ENCODE measurements at places on chromosomes 2 and 18.

DNA sequence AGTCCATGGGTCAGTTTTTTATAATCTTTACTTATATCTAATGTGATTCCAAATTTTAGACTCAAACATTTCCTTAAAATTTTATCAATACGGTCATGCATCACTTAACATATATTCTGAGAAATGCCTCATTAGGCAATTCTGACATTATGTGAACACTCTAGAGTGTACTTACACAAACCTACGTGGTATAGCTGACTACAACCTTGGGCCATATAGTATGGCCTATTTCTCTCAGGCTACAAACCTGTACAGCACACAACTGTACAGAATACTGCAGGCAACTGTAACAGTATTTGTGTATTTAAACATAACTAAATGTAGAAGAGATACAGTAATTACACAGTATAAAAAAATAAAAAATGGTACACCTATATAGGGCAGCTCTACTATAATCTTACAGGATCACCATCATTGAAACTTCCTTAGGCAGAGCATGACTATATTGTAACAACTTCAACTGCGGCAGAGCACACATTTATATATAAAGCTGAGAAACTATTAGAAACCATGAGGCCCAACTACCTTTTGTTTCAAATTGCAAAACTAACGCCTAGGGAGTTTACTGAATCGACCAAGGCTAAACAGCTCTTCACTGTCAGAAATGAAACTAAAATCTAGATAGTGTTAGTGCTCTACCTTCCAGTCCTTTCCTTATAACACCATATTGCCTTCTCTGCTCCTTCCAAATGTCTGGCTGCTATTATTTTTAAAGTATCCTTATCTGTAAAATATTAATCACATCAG, 6.9 kb downstream of the YES1 start:
- no peak for DNase-seq

- no peak for DNase-seq
Measured at GRCh38 chr2:44189104-44189503, 20.4 kb downstream of the PPM1B start.

GRCh38 chr2:74991977-74992376, 33.5 kb downstream of the POLE4 start:
- DNase-seq, result peak; percentile 34

DNA sequence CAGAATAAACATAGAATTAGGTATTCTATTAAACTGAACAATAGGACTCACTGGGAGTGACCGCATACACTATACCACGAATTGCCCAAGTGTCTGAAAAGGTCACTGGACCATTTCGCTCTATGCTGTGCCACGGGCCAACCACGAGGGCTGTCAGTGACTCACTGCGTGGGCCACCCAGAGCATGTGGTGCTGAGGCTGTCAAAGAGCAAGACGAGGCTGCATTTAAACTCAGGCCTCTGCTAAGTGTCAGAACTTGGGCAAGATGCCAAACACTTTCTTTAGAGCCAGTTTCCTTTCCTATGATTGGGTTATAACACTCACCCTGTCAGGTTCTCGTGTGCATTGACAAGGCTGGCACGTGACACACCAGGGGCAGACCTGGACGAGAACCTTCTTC, 97.5 kb downstream of the SH3YL1 start:
- no peak for DNase-seq

- no peak for DNase-seq
Measured at GRCh38 chr2:60259781-60260180, 293.7 kb downstream of the BCL11A start.

DNA sequence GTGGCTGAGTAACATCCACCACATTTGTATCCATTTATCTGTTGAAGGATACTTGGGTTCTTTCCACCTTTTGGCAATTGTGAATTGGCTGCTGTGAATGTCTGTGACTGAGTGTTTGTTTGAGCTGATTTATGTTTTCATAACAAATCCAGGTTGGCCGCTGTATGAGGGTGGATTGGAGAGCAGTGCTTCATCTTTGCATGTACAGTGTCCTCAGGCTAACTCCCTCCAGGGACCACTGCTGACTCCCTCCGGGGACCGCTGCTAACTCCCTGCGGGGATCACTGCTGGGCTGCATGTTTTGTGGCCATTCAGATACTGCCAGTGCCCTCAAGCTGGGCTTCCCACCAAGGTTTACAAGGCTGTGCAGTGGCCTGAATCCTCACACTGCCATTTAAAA, 10.2 kb downstream of the BOK start:
- no peak for DNase-seq

DNA sequence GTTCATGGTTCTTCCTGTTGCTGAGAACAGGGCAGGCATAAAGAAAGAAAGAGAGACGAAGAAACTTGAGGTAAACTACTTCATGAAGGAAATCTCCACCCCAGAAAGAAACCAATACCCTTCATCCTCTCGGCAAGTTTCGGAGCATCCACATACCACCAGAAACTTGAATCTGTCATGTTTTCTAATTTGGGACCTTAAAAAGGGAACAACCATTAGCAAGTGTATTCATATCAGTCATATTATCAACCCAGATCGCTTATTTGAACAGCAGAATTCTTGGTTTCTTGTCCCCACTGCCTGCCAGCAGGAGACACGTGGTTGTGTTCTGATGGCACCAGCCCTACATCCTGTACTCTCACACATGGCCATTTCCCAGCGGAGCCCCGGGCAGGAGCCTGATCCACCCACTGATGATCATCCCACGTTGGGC, 53.2 kb upstream of the FZD7 start:
- no peak for DNase-seq

DNA sequence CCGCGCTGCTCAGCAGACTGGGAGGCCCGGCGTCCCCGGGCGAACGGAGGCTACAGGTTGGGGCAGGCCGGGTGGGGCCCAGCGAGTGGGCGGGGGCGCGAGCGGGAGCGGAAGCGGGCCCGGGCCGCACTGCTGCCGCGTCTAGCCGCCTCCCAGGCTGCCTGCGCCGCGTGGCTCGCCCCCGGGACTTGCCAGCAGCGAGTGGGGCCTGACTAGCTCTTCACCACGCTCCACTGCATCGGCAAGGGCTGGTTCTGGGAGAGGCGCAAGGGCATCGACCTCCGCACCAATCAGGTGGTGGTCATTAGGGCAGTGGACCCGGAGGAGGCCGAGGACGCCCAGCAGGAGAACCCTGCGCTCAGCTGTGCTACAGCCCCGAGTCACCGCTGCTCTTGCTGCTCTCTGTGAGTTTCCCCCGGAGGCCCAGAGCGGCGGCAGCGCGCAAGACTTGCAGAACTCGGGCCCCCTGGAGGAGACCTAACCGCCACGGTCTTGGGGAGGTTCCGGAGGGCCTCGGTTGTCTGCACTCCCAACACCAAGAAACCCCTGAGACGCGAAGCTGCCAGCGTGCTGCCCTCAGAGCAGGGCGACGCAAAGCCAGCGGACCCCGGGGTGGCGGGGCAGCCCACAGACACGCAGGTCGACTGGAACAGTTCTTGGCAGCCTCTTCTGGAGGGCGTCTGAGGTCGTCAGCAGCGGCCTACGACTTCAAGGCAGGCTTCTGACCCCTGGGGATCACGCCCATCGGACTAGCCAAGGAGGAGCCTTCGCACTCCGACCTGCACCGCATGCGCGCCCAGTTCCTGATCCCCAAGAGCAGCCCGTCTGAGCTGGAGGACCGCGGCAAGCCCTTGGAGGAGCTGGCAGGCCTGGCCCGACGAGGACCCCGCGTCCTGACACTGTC, 27.2 kb upstream of the PTPN2 start:
- DNase-seq, result peak; percentile 57

DNA sequence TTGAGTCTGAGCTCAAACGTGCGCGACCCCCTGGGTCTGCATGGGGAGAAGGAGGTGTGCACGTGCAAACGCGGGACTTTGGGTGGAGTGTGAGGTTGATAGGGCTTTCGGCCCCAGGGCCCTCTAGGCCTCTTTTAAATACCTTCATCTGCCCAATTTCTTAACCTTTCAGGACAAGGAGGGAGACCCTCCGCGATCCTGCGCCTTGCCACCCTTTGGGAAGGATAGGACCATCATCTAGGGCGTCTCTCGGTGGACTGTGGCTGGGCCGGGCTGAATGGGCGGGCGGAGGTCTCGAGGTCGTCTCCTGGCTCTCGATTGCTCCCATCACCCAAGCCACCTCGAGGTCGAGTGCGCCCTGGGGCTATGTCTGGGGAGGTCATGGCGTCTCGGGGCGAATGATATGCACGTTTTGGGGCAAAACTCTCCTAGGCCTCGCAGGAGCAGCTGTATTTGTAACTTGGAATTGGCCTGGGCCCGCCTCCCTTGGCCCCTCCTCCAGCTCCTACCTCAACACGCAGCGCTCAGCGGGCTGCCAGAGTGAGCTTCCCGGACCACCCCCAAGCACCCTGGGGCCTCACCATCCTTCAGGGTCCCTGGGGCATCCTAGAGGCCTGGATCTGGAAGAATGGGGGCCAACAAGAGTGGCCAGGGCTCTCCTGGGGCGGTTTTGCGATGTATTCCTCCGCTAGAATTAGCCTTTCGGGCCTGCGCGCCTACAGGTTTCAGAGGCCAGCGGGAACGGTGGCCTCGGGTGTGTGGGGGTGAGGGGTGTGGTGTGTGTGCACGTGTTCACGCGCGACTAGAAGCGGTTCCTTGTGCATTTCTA, 8.7 kb upstream of the SIX3 start:
- DNase-seq, result no peak

DNA sequence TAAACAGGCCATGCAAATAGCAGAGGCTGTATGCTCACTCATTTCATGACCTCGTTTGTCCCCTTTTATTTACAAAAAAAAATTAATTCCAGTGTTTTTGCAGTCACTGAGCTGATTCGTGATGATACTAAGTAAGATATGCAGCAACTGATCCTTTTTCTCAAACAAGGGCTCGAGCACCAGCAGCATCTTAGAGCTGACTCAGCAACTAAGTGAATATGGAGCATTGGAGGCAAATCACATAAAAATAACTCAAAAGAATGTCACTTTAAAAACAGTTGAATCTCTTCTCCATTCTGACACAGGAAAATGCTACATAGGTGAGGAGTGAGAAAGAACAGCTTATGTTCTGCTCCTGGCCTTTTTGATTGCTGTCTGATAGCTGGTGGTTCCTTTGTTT, 152.8 kb downstream of the ABCA12 start:
- no peak for DNase-seq

GRCh38 chr2:179129574-179130238, 79.8 kb upstream of the CCDC141 start:
- DNase-seq, result peak; percentile 25

GRCh38 chr2:58140508-58141072, 94.0 kb downstream of the VRK2 start:
- no peak for DNase-seq

DNA sequence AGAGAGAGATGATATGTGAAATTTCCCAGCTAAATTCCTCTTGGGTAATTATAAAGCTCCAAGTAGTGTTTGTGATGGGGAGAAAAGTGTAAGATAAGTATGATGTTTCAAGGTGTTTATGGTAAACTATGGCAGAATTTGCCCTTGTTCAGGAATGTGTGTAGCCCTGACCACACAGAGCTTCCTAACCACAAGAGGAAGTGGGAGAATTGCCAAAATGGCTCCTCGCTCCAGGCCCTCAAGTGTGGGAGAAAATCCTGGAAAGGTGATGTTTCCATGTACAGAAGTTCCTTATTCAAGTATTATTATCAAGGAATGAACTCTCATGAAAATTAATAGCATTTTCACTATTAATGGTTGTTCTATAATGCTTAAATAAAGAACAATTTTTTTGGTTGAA, 878.3 kb downstream of the TDRD15 start:
- no peak for DNase-seq

DNA sequence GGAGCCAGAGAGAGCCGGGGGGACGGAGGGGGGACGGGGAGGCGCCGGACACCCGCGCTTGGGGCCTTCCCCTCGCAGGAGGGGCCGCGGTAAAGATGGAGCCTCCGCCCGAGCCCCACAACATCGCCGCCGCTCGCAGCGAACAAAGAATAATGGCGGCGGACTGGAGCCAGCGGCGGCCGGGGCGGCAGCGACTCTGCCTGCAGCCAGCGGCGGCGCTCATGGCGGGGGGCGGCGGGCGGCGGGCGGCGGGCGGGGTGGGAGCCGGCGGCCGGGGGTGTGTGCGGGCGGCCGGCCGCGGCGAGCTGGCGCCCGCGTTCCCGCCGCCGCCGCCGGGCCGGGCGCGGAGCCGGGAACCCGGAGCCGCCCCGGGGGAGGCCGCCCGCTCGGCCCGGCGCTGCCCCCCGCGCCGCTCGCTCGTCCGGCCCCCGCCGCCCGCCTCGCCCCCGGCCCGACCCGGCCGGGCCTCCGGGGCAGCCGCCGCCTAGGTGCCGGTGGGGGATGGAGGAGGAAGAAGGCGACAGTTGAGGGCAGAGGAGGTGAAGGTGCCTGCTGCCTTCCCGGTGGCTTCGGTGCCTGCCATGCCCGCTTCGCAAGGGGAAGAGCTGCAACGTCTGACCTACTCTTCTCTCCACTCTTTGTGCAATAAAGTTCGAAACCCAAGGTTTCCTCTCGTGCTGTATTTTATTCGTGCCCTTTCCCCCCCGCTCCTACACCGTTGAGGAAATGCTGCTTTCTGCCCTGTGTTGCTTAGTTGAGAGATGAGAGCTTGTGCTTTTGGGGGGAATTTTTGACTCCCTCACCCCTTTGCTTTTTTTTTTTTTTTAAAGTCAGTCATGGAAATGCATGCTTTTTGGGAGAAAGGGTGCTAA, 634 bp downstream of the CREB1 start:
- peak; percentile 28 for DNase-seq

DNA sequence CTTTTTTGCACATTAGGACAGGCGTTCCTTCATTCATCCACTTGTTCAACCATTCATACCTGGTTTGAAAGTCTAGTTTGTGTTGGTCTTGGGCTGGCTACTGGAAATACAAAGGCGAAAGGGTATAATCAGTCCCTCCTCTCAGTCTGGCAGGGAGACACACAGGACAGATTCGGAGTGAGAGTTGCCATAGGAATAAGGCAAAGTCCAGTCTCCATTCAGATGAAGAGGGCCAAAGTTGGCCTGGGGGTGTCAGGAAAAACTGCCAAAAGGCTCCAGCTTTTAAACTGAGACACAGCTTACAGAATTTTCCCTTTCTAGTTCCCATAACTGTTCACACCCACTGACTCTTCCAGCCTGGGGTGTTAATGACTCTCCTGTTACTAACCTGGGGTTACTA, 96.3 kb upstream of the AQP4 start:
- DNase-seq, result peak; percentile 16

GRCh38 chr2:192741889-192742288, 547.2 kb upstream of the TMEFF2 start:
- DNase-seq, result peak; percentile 40

DNA sequence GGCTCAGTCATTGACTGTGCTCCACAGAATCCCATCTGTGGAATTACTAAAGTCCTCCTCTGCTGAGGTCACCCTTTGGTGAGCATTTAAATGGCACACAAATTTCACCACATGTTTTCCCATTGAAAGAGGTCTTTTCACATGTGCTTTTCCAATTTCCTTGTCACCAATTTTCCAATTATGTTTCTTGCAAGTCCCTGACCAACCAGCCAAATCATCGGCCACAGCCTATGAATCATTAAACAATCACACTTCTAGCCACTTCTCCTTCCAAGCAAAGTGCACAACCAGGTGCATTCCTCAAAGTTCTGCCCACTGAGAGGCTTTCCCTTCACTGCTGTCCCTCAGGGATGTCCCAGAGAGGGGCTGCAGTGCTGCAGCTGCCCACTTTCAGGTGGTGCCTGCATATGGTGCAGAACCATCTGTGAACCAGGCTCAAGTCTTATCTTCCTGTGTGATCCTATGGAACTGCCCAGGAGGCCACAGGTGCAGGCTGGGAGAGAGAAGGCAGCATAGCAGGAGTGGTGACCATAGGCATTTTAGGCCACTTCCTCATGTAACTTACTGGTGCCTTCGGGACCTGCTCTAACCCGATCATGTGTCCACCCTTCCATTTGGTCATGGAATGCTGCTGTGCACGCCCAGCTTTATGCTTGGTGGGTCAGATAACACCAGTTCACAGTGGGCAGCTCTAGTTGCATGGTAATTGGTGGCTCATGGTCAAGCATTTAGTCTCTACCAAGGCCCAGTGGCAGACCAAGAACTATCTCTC, 153.0 kb downstream of the SEPTIN10 start:
- no peak for DNase-seq

- DNase-seq, result peak; percentile 43
Measured at GRCh38 chr2:222973237-222973636, 78.8 kb upstream of the KCNE4 start.
